ENCODE measurements at places on chromosomes 5 and 9.
A peak's percentile ranks its signal among the peaks of the same experiment; 100 is the strongest.

- no peak for DNase-seq
Measured at GRCh38 chr5:172637110-172637580, 3.9 kb upstream of the NEURL1B start.

DNA sequence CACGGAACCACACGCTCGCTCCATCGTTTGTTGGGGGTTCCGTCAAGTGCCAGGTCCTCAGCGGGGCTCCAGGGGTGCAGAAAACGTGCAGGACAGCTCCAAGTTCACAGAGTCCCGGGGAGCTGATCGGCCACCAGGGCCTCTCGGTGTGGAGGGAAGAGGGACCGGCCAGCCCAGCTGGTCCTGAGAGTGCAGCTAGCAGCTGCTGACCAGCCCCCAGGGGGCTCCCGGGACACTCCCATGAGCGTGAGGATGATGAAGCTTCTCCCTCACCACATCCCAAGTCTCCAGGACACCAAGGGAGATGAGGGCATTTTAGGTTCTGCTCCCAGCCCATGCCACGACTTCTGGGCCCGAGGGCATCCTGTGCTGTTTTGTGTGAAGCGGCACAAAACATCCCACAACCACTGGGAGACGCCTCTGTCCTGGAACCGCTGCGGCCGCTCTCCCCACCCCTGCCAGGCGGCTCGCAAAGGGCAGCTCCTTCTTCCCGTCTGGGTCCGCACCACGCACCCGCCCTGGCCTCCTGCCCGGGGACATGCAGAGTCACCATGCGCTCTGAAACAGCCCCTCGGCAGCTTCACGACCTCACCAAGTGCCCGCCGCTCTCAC is 67.5 kb upstream of the IRX4 start:
- no peak for DNase-seq

GRCh38 chr9:91274949-91275492 is 86.7 kb downstream of the AUH start:
- DNase-seq = no peak

- no peak for DNase-seq
Measured at GRCh38 chr5:150328515-150328914, 25.8 kb upstream of the ARSI start.

DNA sequence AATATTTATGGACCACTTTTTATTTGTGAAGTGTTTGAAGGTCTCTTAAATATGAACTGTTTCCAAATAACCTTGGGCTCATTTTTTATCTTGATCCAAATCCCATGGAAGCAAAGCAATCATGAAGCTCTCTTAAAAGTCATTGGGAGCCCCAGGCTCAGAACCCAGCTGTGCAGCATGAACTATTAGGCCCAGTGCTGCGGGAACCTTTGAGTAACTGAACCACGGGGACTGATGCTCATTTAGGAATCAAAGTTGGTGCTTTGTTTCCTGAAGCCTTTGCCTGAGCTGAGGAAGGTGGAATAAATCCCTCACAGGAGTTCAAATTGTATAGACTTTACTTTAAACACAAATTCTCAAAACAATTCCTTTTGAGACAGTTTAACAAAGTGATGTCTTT is 27.8 kb downstream of the MAT2B start:
- no peak for DNase-seq

GRCh38 chr5:171578829-171579491 is 159.5 kb downstream of the FGF18 start:
- DNase-seq = peak; percentile 84

DNA sequence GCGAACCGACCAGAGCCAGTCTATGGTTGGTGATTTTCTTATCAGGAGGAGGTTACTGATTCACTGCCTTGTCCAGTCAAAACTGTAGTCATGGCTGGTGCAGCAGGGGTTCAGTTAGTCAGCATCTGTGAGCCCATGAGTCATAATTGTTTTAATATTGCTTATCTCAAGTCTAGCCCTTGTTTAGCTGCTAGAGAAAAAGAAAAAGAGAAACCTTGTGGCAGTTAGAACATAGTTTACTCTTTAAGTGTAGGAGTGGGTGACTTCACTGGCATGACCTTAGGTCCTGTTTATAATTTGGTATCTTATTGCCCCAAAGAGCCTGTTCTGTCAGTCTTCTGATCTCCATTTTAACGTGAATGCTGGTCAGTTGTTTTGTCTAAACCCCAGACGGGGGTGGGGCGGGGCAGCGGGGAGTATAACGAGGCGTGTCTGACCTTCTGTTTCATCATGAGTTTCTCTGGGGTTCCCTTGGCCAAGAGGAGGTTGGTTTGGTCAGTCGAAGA is 76.9 kb upstream of the NFIL3 start:
- no peak for DNase-seq

GRCh38 chr5:132011622-132012343 is at the start of gene ACSL6:
Gene ACSL6, minus strand, starts transcription at chr5:132011658. Its CDS starts 105 bp downstream, at chr5:132011553.
- no peak for DNase-seq

DNA sequence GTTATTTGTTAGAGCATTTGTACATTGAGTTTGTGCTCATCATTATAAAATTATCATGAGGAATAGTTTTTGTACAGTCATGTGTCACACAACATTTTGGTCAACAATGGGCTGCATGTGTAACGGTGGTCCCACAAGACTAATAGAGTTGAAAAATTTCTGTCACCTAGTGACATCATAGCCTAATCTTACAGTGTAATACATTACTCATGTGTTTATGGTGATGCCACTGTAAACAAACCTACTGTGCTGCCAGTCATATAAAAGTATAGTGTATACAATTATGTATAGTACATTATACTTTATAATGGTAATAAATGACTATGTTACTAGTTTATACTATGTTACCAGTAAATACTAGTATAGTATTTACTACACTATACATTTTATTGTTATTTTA is 3.0 kb upstream of the CAMK4 start:
- DNase-seq = no peak

DNA sequence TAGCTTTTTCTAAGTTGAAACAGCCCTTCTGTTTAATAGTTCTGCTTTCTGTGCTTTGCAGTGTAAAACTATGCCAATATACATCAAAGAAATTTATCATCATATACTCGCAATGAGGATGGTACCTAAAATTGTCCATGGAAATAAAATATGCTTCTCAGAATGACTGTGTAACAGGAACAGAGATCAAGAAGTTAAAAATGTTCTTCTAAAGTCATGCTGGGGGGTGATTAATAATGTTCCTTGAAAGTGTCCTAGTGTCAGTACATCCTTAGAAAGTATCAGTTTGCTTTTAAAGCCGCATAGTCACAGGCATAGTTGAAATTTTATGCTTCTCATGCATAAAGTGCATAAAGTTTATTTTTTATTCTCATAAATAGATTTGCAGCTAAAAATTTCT is 4.0 kb upstream of the LRRC70 start:
- no peak for DNase-seq

GRCh38 chr9:81314490-81314889 is 374.9 kb downstream of the TLE1 start:
- DNase-seq = no peak

GRCh38 chr5:179143446-179143845 is 83.3 kb downstream of the ZNF354C start:
- DNase-seq = peak; percentile 36

Data from umbilical cord (tissue), 2 donors.